WTC11 (cell line): ENCODE measurements at places on chromosomes 1 and 21. TPM values are rescaled to one million over a fixed set of nuclear protein-coding genes. Genes with fewer than 3 reads are reported as not detected.

DNA sequence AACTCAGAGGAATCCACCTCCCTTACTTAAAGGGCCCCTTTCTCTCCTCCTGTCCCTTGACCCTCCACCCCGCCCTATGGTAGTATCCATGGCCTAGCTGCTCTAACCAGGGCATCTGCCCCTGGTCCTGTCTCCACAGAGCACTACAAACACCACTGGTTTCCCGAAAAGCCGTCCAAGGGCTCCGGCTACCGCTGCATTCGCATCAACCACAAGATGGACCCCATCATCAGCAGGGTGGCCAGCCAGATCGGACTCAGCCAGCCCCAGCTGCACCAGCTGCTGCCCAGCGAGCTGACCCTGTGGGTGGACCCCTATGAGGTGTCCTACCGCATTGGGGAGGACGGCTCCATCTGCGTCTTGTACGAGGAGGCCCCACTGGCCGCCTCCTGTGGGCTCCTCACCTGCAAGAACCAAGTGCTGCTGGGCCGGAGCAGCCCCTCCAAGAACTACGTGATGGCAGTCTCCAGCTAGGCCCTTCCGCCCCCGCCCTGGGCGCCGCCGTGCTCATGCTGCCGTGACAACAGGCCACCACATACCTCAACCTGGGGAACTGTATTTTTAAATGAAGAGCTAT, 1.7 kb downstream of the BTG2 start:
- peak overlapping the region; percentile 79 for H3K4me3 ChIP-seq
- H3K27ac ChIP-seq, result no peak overlapping the region
- peaks cover 7% of the 10 kb centered on the region for H3K36me3 ChIP-seq
- H3K4me1 ChIP-seq, result peaks cover 59% of the 10 kb centered on the region

DNA sequence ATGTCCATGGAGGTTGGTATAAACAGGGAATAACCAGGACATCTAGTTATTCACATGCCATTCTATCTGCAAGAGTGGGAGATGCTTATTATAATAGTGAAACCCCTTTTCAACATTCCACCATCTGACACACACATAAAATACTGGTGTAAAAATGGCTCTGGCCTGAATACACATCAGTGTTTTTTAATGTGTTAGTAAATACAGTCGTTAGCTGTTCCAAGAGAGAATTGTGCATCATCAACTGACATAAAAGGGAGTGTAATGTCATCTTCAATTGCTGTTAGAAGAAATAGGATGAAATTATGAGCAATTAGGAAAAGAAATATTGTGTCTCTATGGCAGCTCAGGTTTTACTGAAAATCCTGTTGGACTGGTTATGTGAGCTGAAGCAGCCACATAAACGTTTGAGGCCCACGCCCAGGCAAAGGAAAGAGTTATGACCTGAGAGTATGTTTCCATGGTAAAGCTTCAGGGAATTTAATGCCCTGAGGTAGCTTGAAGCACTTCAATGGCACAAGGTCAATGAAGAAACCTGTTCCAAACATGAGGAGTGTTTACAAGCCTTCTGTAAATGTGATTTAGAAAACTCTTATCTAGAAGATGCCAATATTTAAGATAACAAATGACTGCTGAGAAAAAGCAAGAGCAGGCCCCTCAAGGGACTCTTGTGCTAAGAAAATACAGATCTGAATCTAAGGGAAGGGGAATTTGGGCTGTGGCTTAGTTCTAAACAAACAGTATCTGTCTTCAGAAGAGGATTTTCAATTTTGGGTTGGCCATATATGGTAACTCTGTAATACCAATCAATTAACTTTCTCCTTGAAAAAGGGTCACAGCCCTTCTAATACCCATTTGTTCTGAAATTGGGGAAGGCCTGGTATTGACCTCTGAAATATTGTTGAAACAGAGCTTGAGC, 384.3 kb downstream of the SEC16B start:
- no peak overlapping the region for H3K4me3 ChIP-seq
- H3K27me3 ChIP-seq, result no peaks in the 10 kb centered on the region

DNA sequence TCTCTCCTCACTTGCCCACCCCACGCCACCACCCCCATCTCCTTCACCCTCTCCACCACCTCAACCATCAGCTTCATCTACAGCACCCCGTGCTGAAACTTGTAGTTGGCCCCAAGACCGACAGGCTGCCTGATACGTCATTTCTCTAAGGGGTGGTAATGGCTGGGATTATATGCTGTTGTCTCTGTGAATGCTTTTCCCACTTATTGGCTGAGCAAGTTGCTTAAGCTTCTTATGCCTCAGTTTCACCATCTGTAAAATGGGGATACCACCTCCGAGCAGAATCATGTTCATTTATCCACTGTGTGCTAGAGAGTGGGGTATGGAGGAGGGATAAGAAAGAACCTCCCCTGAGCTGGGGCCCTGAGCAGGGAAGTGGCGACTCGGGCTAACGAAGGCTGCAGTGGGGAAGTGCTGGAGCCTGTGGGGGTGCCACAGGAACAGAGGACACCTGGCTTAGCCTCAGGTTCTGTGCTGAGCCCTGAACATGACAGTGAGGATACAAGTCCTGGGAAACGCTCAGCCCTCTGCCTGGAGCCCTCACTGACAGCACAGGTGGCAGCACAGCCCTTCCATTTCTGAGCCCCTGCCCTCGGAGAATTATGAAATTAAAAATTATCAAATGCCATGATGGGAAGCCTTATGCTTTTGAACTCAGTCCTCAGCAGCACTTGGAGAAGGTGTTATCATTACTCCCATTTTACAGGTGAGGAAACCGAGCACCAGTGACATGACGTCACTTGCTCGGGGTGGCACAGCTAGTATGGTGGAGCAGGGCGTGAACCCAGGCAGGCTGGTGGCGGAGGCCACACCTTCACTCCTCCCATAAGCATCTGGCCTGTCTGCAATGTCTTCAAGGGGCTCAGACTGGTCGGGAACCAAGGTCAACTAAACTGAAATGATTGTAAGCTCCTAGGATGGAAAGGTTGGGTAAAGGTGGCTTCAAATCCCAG, 2.8 kb downstream of the MATN1 start:
- no peak for DNase-seq
- peaks cover 4% of the 10 kb centered on the region for H3K4me1 ChIP-seq
- H3K36me3 ChIP-seq, result peaks cover 5% of the 10 kb centered on the region
- H3K27ac ChIP-seq, result no peak overlapping the region
- H3K27me3 ChIP-seq, result peaks cover 4% of the 10 kb centered on the region

DNA sequence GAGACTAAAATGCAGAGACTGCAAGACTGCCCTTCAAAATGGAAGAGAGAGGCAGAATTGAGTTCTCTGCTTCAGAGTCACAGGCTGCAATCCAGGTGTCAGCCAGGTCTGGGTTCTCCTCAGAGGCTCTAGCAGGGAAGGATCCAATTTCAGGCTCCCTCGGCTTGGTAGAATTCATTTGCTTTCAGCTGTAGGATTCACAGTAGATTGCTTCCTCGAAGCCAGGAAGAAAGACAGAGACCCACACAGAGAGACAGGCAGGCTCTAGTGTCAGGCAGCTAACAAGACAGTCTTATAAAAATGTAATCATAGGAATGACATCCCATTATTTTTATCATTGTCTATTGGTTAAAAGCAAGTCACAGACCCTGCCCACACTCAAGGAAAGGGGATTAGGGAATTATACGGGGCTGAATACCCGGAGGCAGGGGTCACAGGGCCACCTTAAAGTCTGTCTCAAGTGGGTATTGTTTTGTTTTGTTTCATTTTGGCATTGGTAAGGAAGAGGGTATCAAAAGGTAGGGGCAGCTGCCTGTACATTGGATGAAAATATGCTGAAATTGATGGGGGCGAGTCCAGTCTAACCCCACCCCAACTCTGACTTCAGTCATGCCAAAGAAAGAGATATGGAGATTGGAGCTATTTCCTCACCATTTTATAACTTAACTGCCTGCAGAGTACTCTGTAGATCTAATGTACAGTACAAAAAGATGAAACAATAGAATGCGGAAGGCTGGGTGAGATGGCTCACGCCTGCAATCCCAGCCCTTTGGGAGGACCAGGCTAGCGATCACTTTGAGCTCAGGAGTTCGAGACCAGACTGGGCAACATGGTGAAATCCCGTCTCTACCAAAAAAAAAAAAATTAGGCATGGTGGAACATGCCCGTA, 9.5 kb upstream of the TBCE start:
- DNase-seq, result peak; percentile 38
- H3K36me3 ChIP-seq, result no peaks in the 10 kb centered on the region
- peak overlapping the region; percentile 89 for H3K27ac ChIP-seq
- no peaks in the 10 kb centered on the region; the same call in 1 of the 2 replicates for H3K27me3 ChIP-seq
- H3K4me1 ChIP-seq, result peaks cover 14% of the 10 kb centered on the region

DNA sequence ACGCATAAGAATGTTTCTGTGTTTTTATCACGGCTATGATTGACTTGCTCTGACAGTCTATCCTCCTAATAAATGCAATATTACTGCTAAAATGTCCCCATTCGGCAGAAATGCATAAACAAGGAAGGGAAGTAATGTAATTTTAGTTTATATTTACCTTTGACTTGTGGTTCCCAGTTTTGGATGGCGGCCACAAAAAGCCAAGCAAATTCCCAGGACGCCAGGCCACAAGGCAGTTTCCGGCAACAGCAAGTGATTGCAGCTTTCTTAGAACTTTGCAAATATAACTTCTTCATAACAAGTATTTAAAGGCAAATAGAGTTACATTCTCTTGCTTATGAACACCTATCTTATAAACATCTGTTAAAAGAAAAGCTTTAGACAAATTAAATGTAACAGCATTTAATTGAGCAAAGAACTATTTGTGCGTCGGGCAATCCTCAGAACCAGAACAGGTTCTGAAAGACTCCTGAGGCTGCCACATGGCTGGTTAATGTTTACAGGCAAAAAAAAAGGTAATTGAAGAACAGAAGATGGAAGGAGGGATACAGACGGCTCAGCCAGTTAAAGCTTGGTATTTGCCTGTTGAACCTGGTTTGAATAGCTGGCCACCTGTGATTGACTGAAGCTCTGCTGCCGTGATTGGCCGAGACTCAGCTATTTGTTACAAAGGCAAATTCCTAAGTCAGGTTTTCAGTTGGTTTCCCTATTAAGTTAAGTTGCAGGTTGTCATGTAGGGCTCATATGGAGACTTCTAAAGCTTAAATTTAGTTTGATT, 80.8 kb downstream of the C21orf91 start:
- DNase-seq, result no peak
- no peaks in the 10 kb centered on the region for H3K27me3 ChIP-seq
- H3K4me1 ChIP-seq, result peaks cover 6% of the 10 kb centered on the region
- no peak overlapping the region for H3K27ac ChIP-seq
- H3K4me3 ChIP-seq, result no peak overlapping the region
- peaks cover 9% of the 10 kb centered on the region for H3K36me3 ChIP-seq

Gene OSBPL9
- 55.6 to 66.7 TPM (median 63.5 TPM) in 3 replicates for total RNA-seq

Gene SYPL2
- 3.0 to 3.7 TPM (median 3.5 TPM) in 3 replicates for total RNA-seq
